Fibroblast of the conjunctiva (primary cell): ENCODE measurements at places on chromosomes 12 and 14.

GRCh38 chr14:78593949-78594348 is 423.8 kb downstream of the NRXN3 start:
- no peak for DNase-seq

DNA sequence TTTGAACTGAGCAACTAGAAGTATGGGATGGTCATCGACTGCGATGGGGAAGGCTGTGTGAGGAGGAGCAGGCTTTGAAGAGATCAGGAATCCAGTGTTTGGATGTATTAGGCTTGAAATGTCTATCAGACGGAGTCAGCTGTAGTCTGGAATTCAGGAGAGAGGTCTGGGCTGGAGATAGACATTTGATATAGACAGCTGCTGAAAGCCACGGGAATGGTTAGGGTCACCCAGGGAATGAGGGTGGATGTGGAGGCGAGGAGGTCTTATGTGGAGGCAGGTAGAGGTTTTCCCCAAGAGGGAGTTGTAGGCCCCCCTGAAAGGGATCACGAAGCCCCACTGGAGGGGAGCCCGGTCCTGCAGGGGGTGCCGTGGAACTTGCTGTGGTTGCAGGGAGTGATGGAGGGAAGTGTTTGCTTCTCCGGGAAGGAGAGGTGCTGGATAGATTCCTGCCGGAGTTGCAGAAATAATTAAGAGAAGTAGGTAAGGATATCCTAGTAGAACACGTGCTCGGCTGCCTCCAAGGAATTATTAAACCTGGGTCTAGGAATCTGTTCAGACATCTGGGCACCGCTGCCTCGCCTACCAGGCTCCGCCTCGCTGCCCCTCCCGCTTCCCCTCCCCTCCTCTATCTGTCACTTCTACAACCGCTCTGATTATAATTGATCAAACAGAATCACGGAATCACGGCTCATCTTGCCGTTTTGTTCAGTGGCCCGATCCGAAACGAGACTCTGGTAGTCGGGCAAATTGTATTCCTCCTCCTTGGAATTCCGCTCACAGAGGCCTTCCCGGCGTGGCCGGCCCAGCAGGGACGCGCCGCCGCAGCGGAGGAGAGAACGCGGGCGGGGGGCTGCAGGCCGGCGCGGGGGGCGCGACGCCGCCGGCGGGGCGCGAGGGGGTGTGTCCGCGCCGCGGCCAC is 826 bp upstream of the CACNA1C start:
- DNase-seq: no peak

GRCh38 chr12:86914721-86915120 is 658.5 kb upstream of the MGAT4C start:
- peak; percentile 47 for DNase-seq

DNA sequence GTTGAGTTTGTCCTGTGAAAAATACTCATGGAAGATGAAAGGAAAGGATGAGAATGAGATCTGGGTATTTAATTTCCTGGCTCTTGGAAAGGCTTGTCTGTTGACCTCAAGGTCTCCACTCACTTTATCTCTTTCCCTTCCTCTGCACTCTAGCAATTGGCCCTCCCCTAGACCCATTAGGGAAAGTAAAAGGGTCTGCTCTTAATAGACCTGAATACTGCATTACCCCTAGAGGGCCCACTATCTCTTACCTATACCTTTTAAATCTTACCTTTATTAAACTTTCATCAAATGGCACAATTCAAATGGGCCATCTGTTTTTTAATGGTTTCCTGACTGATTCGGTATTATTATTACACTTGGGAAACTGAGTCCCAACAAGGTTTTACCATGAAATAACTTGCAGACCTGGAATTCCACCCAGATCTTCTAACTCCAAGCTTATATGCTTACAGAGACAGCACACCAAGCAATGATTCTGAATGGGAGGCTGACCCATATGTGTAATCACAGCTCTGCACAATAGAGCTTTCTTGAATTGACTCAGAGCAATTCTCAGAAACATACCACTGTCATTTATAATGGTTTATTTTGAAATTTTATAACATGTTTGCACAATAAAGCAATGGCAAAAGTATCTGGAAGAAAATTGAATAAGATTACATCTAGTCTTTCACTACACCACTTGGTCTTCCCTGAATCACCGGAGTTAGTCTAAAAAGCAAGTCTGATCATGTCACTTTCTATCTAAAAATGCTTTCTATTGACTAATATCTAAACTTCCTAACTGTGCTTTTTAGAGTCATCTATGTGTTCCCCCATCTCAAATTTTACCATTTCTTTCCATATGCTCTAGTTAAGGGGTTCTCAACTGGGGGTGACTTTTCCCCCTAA is 618.5 kb downstream of the NRXN3 start:
- no peak for DNase-seq

- peak; percentile 12 for DNase-seq
Measured at GRCh38 chr12:56836317-56836716, 73.2 kb downstream of the HSD17B6 start.

GRCh38 chr12:32727237-32727636 is 28.5 kb downstream of the YARS2 start:
- no peak for DNase-seq

DNA sequence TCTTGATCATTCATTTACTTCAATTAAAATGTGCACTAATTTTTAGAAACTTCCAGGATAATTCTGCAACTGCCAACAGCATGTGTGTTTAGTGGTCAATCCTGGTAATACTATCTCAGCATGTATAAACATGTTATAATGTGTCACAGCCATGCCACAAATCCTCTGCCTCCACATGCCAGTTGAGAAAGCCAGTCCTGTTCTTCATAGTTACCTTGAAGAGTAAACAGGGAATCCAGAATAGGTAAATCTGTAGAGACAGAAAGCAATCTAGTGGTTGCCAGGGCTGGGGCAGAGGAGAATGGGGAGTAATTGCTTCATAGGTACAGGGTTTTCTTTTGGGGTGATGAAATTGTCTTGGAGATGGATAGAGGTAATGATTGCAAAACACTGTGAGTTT is 85.9 kb downstream of the ARMH4 start:
- DNase-seq: no peak

GRCh38 chr12:3988519-3989217 is 115.5 kb upstream of the PARP11 start:
- DNase-seq: no peak

- peak; percentile 47 for DNase-seq
Measured at GRCh38 chr12:27083861-27084394, 1.6 kb upstream of the C12orf71 start.

DNA sequence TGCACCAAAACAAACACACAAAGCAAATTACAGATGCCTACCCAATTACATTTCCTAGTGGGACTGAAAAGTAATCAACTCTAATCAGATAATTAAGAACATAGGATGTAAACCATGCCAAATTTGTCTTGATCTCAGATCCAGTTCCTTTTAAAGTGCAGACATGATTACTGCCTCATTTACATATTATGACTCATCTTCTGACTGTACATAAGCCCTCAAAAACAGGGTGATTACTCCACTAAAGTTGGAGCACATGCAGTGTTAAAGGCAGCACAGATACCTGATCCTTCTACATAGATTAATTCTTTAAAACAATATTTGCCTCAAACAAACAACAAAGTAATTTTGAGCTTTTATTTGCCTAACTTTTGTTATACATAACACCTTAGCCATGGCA is 337.2 kb downstream of the RPS29 start:
- DNase-seq: no peak

DNA sequence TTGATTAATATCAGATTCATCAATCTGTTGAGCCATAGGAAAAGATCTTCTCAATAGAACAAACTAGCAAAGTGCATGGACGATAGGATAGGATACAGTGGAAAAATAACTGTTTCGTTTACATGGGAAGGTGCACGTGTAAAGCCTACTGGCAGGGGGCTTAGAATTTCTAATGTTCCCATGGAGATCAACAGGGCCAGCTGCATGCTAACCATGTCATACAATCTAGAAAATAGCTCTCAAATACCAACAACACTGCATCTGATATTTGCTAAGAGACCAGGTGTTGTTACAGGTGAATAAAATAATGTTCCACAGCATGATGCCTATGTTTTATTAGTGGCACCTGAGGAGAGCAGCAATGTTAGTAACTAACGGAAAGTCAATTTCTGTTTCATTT is 72.5 kb downstream of the ACSS3 start:
- DNase-seq: no peak

DNA sequence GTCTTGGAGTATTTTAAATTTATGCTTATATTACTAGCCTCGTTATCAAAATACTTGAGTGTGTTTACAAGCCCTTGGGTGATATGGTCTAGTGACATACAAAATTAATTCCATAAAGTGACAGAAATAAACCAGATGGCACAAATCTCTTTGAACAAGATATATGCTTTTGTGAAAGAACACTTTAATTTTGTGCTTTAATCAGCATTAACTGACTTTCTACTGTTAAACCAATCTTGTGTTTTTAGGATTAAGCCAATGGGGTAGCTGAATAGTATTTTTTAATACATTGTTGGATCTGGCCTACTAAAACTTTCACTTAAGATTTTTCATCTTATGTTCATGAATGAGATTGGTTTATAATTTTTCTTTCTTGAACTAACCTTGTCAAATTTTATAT is 30.4 kb upstream of the GCH1 start:
- DNase-seq: no peak

DNA sequence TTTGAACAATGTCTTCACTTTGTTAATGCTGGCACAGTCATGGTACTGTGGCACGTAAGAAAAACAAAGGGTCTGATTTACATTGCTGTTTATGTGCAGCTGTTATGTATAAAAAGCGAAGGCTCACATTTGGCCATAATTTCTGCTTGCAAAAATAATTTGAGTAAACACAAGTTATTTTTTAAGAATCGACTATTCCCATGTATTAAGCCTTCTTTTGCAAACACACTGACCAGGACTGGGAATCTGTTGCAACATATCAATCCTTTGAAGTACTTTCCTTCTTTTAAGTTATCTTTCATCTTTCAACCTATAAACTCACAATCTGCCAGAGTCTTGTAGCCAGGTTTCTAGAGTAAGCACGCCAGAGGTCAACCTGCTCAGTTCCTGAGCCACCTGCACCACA is 145.4 kb upstream of the BMP4 start:
- DNase-seq: no peak

GRCh38 chr12:52156757-52157565 is 34.9 kb downstream of the KRT80 start:
- DNase-seq: peak; percentile 30

DNA sequence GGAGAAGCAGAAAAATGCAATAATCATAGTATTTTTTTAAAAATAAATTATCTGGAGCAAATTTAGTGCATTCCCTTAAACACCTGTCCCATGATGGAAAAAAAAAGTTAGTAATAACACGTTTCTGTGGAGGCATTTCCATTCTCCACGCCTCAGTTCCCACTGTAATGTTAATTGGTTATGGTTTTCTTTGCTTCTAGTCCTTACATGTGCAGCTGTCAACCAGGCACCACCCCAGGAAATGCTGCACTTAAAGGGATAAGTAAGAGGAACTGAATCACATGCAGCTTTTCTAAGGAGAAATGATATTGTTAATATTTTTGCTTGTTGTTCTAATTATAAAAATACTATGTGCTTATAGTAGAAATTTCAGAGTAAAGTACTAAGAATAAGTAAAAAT is 240.3 kb downstream of the ZFP36L1 start:
- DNase-seq: no peak

DNA sequence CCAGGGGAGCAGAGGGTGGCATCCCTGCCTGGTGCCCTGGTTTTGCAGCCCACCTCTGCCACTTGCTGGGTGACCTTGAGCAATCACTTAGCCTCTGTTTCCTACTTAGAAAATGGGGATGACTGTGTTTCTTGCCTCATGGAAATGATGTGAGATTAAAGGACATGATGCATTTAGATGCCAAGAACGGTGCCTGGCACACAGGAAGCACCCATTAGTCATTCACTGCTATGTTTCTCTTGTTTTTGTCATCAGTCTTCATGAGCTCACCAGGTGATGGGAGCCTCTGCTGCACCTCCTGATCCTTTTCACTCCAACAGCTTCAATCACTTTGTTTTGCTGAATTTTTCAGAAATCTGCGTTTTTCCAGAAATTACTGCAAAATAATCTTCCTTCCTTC is 23.6 kb upstream of the ATF1 start:
- no peak for DNase-seq

GRCh38 chr12:12835378-12836146 is 22.4 kb downstream of the DDX47 start:
- no peak for DNase-seq

DNA sequence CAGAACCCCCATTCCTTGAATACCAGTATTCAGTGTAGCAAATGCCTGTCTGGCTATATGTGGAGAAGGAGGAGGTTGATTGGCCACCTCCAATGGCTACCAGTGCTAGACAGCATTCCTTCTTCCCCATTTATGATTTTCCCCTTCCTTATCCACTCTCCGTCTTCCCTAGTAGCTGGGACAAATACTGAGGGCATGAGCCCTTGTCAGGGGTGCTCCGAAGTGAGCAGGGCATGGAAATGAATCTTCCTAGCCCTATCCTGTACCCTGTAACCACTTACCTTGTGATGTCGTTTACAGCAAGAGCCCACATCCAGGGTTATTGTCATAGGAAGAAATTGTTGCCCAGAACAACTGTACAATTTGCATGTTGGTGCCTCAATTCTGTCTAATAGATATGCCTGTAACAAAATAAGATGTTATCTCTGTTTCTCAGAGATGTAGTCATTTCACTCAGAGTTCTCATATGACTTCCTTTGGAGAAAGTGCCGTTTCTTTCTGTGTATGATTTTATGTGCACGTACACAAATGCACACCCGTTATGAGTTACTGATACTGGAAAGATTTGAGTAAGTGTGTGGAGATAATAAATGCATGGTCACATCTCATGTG is 423.7 kb downstream of the EGLN3 start:
- no peak for DNase-seq

DNA sequence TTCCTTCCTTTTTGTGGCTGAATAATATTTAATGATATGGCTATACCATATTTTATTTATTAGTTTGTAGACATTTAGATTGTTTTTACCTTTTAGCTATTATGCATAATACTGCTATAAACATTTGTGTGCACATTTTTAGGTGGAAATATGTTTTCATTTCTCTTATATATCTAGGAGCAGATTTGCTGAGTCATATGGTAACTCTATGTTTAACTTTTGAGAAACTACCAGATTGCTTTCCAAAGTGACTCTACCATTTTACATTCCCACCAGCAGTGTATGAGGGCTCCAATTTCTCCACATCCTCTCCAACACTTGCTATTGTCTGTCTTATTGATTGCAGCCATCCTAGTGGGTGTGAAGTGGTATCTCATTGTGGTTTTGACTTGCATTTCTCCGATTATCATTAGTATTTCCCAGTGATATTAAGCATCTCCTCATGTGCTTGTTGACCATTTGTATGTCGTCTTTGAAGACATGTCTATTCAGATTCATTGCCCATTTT is 160.2 kb downstream of the KICS2 start:
- no peak for DNase-seq

- peak; percentile 62 for DNase-seq
Measured at GRCh38 chr12:112121780-112122565, 3.4 kb upstream of the TRAFD1 start.

GRCh38 chr12:89525824-89526770 is at the start of gene POC1B:
Gene POC1B, minus strand, starts transcription at chr12:89526047. Its CDS starts 152 bp downstream, at chr12:89525895.
- peak; percentile 44 for DNase-seq
